ENCODE measurements at places on chromosomes 2 and 18. TPM values are rescaled to one million over a fixed set of nuclear protein-coding genes. Genes with fewer than 3 reads are reported as not detected.

MOCOS gene
- total RNA-seq, result 6.8 TPM

- H3K27me3 ChIP-seq, result no peaks in the 10 kb centered on the region
- no peaks in the 10 kb centered on the region for H3K4me1 ChIP-seq
- no peak overlapping the region for H3K27ac ChIP-seq
- H3K4me3 ChIP-seq, result no peak overlapping the region
Observed at GRCh38 chr2:62408241-62408677, 97.7 kb downstream of the TMEM17 start.

C18orf63 gene
- not detected for total RNA-seq

- no peaks in the 10 kb centered on the region for H3K36me3 ChIP-seq
- H3K27me3 ChIP-seq, result peaks cover 17% of the 10 kb centered on the region
- no peaks in the 10 kb centered on the region for H3K4me1 ChIP-seq
- DNase-seq, result no peak
- H3K4me3 ChIP-seq, result no peak overlapping the region
- H3K27ac ChIP-seq, result no peak overlapping the region
Observed at GRCh38 chr18:65749841-65750240, 971 bp upstream of the CDH7 start.

DNA sequence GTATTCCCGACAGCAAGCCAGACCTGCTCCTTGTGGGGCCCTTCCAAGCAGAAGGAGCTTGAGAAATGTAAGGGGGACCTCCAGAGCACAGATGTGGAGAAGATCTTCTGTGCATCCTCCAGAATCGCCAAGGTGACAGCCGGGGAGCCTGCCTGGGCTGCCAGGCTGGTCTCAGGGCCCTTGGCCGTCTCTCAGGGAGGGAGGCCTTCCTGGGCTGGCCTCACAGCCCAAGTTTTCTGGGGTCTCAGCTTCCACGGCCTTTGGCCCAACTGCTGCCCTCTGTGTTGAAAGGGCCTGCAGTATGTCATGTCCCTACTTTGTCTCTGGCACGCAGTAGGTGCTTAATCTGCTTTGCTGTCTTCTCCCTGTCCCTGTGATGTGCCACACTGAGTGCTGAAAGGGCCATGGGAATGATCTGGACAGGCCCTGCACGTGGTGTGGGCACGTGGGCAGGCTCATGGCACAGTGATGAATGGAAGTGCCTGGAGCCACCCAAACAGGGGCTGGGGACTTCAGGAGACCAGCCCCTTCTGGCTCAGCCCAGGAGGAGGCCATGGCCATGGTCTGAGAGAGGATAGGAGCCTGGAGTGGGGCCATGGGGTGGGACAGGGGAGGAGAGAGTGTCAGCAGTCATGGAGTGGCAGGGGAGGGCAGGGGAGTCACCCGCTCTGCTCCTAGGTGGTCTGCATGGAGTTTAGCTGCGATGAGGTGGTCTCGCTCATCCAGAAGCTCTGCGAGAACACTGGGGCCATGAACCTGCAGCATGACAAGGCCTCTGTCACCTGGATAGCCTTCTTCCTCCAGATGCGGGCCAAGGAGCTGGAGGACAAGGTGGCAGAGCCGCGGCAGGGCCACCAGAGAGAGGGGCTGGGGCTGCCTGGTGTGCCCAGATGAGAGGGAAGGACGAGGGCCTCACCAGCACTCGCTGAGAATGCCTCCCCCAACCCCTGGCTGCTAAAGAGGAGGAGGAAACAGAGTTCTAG lies 35.4 kb downstream of the HJURP start:
- no peaks in the 10 kb centered on the region for H3K36me3 ChIP-seq
- no peak for DNase-seq
- no peak overlapping the region for H3K27ac ChIP-seq

POTEC gene
- total RNA-seq, result not detected

DNA sequence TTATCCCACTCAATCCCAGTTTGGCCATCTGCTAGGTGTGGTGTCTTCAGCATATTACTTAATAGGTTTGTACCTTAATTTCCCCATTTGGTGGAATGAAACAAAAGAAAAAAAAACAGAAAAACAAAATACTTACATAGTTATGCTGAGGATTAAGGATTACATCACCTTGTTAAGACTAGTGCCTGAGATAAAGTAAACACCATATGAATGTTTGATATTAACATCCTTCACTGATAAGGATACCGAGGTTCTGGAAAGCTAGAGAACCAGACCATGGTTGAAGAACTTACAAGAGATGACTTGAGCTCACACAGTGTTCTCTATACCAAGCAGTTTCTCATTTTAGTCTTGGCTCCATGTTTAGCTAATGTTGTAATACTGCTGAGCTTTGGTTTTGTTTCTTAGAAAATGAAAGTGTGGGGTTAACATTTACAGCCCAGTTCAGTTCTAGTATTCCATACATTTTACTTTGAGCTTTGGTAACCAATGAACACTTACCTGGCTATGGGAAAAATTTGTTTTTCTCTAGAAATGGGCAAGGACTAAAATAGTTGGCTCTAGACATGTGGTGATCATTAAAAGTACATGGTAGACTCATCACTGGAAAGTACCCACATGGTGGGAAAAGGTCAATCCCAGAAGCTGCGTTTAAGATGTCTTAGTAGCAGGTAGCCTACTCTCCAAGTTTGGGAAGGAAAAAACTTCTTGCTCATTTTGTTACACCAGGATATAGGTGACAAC lies 5.8 kb upstream of the GPD2 start:
- H3K4me3 ChIP-seq, result no peak overlapping the region
- H3K27ac ChIP-seq, result no peak overlapping the region
- no peaks in the 10 kb centered on the region for H3K4me1 ChIP-seq

- H3K27ac ChIP-seq, result no peak overlapping the region
- DNase-seq, result no peak
- H3K36me3 ChIP-seq, result no peaks in the 10 kb centered on the region
- H3K4me1 ChIP-seq, result no peaks in the 10 kb centered on the region
- H3K27me3 ChIP-seq, result no peaks in the 10 kb centered on the region
Observed at GRCh38 chr2:96396602-96397001, 61.0 kb downstream of the NCAPH start.

GRCh38 chr2:51071191-51071590 lies 39.3 kb upstream of the NRXN1 start:
- no peak for DNase-seq
- H3K27me3 ChIP-seq, result no peaks in the 10 kb centered on the region
- no peak overlapping the region for H3K4me3 ChIP-seq
- H3K36me3 ChIP-seq, result no peaks in the 10 kb centered on the region

DNA sequence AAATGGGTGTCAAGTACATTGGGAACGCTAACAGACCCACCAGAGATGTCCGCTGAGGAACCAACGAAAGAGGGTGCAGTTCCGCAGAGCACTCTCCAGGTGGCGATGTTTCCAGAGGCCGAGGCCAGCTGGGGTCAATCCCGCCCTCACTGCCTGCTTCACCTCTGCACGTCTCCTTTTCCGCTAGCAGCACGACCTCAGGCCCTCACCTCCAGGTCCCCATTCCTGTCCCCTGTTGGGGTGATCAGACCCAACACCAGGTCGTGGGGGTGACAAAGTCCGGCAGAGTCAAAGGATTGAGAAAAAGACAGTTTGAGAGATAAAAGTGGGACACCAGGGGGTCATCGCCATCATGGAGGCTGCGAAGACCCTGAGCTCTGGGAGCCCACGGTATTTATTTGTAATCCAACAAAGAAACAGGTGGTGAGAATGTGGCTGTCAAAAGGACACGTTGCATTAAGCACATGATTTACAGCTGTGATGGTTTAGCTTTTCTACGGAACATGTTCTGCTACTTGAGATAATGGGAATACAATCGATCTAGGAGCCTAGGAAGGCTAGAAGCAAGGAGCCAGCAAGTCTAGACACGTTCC lies 27.3 kb downstream of the ZAP70 start:
- DNase-seq, result peak; percentile 42
- no peak overlapping the region for H3K27ac ChIP-seq
- H3K27me3 ChIP-seq, result no peaks in the 10 kb centered on the region
- no peaks in the 10 kb centered on the region for H3K4me1 ChIP-seq

COPS9 gene
- 169 TPM for total RNA-seq

- no peaks in the 10 kb centered on the region for H3K27me3 ChIP-seq
- no peak for DNase-seq
Observed at GRCh38 chr2:177883177-177883576, 189.4 kb downstream of the PDE11A start.

DNA sequence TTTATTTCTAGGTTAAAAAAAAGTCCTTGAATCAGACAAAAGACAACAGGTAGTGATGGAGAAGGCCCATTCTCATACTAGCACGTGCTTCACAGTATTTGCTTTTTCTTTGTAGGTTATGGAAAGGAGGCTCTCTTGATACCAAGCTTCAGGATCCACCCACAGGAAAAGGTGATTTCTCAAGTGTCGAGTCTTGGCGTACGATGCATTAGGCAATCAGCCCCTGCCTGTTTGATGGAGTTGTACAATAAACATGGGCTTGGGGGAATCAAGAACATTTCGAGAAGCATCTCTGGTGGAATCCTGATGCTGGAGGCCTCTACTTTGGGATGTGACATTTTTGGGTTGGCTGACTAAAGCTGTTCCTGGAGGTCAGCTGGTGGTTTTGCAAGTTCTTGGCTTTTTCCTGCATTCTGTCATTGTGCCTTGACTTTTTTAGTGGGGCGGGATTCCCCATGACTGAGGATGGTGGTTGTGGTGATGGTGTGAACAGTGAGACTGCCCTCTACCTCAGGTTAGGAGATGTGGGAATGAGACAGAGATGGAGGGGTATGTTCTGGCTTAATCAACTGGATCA lies 231.5 kb upstream of the SPRED2 start:
- H3K36me3 ChIP-seq, result no peaks in the 10 kb centered on the region
- H3K27ac ChIP-seq, result no peak overlapping the region
- H3K4me1 ChIP-seq, result peaks cover 8% of the 10 kb centered on the region
- no peak overlapping the region for H3K4me3 ChIP-seq
- DNase-seq, result no peak

DNA sequence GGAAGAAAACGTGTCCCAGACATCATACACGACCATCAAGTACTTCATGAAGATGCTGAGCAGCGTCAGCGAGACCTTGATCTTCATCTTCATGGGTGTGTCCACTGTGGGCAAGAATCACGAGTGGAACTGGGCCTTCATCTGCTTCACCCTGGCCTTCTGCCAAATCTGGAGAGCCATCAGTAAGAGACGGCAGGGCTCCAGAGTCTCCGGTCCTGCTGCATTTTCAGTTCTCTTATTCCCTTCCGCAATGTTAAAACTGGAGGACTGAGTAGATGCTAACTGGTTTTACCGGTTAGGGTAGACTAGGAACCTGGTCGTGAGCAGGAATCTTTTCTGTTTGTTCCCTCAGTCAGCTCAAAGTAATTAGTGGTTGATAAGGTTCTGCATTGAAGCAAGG lies 32.3 kb downstream of the SLC9A4 start:
- no peaks in the 10 kb centered on the region for H3K4me1 ChIP-seq
- no peak overlapping the region for H3K4me3 ChIP-seq
- no peaks in the 10 kb centered on the region for H3K27me3 ChIP-seq
- H3K27ac ChIP-seq, result no peak overlapping the region
- peak; percentile 73 for DNase-seq
- H3K36me3 ChIP-seq, result no peaks in the 10 kb centered on the region

DNA sequence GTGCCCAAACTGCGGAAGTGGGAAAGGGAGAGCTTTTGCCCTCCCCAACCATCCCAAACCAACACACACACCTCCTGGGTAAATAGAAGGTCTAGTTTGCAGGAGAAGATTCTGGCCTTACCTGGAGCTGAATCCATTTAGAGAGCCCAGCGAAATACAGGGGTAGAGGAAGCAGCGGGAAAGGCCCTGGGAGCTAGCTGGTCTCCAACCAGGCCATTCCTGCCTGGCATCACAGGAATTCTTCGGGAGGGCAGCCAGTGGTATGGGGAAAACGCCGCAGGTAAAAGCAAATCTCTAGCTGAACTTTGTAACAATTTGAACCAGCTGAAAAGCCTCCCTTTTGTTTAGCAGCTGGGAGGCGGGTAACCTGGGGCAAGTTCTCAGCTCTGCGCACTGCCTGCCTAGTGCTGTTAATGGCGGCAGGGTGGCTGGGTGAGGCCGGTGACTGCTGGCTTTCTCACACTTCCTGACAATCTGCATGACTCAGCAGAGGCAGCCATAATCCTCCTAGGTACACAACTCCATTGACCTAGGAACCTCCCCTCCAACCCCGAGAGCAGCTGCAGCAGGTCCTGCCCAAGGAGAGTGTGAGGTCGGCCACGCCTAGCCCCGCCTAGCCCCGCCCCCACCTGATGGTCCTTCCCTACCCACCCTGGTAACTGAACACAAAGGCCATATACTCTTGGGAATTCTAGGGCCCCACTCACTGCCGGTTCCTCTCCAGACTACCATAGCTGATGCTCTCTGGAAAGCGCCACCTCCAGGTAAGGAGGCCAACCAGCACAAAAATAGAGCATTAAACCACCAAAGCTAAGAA lies 483.8 kb upstream of the REG3G start:
- no peaks in the 10 kb centered on the region for H3K4me1 ChIP-seq
- no peaks in the 10 kb centered on the region for H3K36me3 ChIP-seq
- H3K4me3 ChIP-seq, result no peak overlapping the region
- no peaks in the 10 kb centered on the region for H3K27me3 ChIP-seq

GRCh38 chr18:55420665-55421307 lies 167.2 kb downstream of the TCF4 start:
- H3K27me3 ChIP-seq, result no peaks in the 10 kb centered on the region
- no peaks in the 10 kb centered on the region for H3K36me3 ChIP-seq
- H3K4me1 ChIP-seq, result no peaks in the 10 kb centered on the region
- H3K4me3 ChIP-seq, result no peak overlapping the region

IL36G gene
- total RNA-seq, result 0.40 TPM

- no peak for DNase-seq
- H3K27me3 ChIP-seq, result no peaks in the 10 kb centered on the region
- no peaks in the 10 kb centered on the region for H3K36me3 ChIP-seq
- no peak overlapping the region for H3K4me3 ChIP-seq
- no peak overlapping the region for H3K27ac ChIP-seq
Observed at GRCh38 chr18:58639751-58640427, 11.0 kb upstream of the ALPK2 start.

DNA sequence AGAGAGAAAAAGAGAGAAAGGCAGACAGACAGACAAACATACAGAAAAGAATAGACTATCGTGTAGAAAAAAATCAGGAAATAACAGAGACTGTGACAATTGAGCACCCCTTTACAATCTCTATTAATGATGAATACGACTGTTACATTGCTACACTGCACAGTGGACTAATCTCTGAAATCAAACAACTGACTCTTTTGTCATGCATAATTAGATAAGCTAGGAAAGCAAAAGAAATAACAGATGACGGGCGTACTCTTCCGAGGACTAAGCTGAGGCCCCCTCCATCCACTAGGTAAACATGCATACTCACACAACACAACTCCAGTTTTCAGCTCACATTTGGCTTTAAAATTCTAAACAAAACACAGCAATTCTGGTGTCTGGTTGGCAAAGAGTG lies 267.0 kb downstream of the NOL4 start:
- H3K27ac ChIP-seq, result no peak overlapping the region
- H3K4me3 ChIP-seq, result no peak overlapping the region
- H3K36me3 ChIP-seq, result no peaks in the 10 kb centered on the region
- no peaks in the 10 kb centered on the region for H3K4me1 ChIP-seq
- H3K27me3 ChIP-seq, result no peaks in the 10 kb centered on the region
- no peak for DNase-seq

GRCh38 chr2:147520817-147521216 lies 324.0 kb upstream of the ACVR2A start:
- no peaks in the 10 kb centered on the region for H3K36me3 ChIP-seq
- no peak overlapping the region for H3K27ac ChIP-seq
- H3K27me3 ChIP-seq, result no peaks in the 10 kb centered on the region
- no peaks in the 10 kb centered on the region for H3K4me1 ChIP-seq
- no peak overlapping the region for H3K4me3 ChIP-seq

Measured in colonic mucosa (tissue), 4 donors.